Fibroblast of villous mesenchyme (primary cell): ENCODE measurements at places on chromosomes 16 and 17. TPM values are rescaled to one million over a fixed set of nuclear protein-coding genes. Genes with fewer than 3 reads are reported as not detected.

DNA sequence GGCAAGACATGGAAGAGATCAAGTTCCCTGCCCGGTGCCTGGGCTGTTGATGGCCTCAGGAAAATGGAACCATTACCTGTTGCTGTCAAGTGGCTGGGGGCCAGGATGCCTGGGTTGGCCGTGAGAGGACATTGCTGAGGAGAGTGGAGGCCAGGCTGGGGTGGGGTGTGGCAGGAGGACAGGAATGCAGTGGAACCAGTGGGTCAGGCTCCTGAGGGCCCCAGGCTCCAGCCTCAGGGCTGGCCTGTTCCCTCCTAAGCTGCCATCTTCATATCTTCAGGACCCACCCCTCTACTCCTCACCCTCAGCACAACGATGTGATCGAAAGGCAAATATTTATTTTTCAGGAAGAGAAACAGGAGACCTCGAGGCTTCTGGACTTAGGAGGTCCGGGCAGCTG is 8.5 kb upstream of the YPEL3 start:
- DNase-seq = no peak

GRCh38 chr16:85231959-85232358 is 119.7 kb upstream of the CIBAR2 start:
- peak; percentile 58 for DNase-seq

TBC1D3D gene
- under 0.01 TPM in 1 of 2 replicates, not detected in the other for total RNA-seq

COTL1 gene
- total RNA-seq = 265 and 310 TPM in 2 replicates

DNA sequence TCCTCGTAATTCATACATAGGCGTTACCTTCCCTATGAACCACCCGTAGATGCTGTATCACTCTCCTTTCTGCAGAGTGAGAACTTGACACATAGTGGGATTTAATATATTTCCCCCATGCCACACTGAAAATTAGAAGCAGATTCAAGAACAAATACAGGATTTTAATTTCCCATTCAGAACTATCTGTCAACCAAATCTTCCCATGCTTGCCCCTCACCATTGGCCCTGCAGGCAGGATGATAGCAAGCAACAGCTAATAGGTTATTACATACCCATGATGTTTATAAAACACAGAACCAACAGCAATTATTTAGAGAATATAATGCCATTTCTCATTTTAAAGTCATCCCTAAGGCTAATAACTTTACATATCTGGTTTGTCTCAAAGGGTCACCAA is 55.0 kb upstream of the GNAO1 start:
- DNase-seq = no peak

TEX19 gene
- under 0.01 TPM in 1 of 2 replicates, not detected in the other for total RNA-seq

CDK3 gene
- 0.64 and 2.2 TPM in 2 replicates for total RNA-seq

CKLF gene
- total RNA-seq = 55.4 and 58.3 TPM in 2 replicates

DNA sequence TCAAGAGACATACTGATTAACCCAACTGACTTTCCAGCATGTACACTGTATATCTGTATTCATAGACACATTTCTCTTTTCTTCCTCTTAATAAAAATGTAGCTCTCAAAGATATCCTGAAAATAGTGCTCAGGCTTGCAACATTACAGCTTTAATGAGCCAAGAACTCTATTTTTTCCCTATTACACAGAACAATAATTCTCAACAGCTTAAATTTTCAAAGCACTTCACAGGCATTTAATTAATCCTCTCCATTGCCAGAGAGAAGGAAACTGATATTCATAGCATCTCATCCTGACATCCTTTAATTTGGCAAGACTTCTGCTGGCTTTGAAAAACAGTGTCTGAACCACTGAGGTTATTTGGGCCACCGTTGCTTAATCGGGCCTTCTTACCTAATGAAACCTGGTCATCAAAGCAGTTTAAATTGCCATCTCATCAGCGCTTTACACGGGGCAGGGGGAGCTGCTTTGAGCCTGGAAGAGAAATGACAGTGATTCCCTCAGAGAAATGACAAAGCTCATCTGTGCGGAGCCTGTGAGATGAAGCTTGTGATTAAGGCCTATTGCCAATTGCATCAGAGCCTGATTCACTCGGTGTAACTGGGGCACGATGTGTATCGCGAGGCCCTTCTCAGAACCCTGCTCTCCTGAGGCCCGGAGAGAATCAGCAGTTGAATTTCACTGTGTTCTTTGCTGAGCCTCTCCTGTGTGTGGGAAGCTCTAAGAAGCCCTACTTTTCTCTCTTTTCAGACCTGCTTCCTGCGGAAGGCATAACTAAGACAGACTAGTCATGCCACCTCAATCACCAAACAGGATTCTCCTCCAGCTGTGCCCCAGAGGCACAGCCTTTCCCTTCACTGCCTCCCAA is 8.5 kb upstream of the SIAH1 start:
- DNase-seq = peak; percentile 77

DNA sequence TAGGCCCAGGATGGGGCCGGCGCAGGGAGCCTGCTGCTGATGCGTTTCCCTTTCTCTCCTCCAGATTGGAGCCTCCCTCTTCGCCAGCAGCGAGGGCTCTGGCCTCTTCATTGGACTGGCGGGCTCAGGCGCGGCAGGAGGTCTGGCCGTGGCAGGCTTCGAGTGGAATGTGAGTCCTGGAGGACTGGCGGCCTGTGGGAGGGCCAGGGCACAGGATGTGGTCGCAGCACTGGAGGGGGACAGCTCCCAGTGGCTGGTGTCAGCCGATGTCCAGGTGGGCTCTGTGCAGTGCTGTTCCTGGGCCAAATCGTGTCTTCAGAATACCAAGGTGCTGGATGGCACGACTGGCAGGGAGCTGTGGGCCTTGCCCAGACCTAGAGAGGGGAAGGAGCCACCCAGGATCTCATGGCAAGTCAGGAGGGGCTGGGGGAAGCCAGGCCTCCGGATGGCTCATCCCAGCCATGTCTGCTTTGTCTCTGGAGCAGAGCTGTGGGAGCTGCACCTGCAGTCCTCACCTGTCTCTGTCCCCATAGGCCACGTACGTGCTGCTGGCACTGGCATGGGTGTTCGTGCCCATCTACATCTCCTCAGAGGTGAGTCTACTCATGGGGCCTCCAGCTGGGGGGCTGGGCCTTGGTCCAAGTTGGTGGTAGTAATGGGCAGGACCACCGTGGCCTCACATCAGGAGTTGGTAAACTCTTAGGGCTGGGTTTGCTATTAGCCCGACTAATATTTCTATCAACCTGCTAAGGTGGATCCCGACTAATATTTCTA is 7.3 kb downstream of the SLC5A10 start:
- no peak for DNase-seq

IGFALS gene
- total RNA-seq = under 0.01 TPM in 1 of 2 replicates, not detected in the other

CSF3 gene
- total RNA-seq = 0.97 and 4.3 TPM in 2 replicates

DNA sequence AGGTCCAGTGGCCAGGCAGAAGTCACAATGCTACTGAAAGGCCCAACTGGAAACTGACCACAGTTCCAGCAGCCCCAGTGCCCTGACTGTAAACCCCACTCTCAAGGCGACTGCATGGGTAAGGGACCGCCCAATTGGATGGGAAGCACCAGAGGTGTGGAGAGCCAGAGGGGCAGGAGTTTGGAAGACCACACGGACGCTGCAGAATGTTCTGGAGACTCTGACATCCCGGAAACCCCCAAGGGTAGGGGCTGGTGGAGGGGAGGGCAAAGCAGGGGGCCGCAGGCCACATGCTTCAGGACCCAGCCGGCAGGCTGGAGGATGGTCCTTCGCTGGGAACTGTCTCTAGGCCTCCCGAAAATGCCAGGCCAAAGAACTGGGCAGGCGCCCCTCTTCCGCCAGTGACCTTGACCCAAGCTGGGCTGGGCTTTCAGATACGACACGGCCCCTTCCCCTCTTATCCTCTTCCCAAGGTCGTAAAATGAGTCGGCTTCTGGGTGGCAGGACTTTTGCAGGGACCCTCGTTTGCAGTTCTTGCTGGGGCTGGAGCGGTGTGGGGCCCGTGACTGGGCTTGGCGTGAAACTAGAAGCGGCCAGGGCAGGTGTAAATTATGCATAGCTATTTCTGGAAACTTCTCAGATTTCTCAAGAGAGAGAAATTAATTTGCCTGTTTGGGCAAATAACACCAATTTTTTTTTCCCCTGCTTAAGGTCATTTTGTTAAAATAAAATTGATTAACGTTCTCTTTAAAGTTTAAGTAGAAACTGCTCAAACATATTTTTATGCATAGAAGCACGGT is 110.2 kb downstream of the C16orf78 start:
- no peak for DNase-seq

GRCh38 chr16:87434146-87434667 is 42.1 kb downstream of the MAP1LC3B start:
- no peak for DNase-seq
